ENCODE measurements at places on chromosomes 4 and X.

DNA sequence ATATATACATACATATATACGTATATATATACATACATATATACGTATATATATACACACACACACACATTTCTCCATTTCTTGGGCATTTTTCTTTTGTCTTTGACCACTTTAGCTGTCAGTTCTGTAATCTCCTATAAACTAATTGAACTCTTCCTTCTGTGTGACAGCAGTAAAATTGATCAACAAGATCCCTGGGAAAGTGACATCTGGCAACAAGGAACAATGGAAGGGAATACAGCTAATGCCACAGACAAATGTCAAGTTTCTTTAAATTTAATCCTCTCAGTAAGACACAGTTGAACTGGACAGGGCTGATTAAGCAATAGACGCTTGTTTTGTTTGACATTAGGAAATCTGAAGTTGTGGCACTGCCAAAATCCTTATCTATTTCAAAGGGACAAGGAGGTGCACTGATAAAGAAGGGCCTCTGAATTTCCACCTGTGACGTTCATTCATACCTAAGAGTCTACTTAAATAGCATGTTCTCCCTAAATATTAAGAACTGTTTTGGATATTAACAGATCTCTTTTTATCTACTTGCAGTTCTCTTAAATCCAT lies 126.9 kb downstream of the RNF150 start:
- DNase-seq = no peak

- DNase-seq = no peak
Observed at GRCh38 chr4:144655491-144655890, 9.5 kb downstream of the HHIP start.

- DNase-seq = peak; percentile 42
Observed at GRCh38 chrX:53266914-53267313, 14.5 kb downstream of the IQSEC2 start.

DNA sequence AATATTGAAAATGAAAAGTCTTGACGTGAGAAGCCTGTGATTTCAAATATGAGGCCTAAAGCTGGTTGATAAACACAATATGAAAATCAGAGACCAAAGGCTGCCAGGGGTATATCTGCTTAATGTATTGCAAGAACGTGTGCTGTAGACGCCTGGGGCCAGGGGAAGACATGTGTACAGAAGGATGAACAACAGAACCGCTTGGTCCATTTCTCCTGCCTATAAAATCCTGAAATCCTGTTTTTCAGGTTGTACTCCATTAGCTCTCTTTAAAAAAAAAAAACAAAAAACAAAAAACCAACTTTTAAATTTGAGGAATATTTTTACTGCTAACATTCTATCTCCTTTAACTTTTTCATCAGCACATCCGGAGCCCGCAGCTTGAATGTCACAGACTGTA lies 109.2 kb downstream of the STOX2 start:
- no peak for DNase-seq

- DNase-seq = no peak
Observed at GRCh38 chr4:98528882-98529281, 129.5 kb downstream of the TSPAN5 start.

GRCh38 chrX:52424656-52425055 lies 55.8 kb downstream of the XAGE2 start:
- no peak for DNase-seq

DNA sequence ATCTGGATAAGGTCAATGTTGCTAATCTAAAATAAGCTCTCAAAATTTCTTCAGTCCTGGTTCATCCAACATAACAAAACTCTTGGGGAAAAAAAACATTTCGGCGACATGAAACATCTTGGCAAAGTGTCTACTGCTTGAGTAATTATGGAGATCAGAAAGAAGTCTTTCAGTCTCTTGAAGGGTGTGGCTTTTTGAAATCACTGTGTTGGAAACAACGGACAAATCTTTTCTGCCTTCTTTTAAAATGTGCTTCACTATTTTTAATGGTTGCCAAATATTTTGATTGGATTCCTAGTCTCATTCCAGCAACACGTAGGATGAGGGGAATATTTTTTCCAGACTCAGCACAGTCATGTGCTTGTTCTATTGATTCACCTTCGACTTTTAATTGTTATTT lies 138.6 kb downstream of the KLHL8 start:
- no peak for DNase-seq

- no peak for DNase-seq
Observed at GRCh38 chr4:94976371-94977011, 218.7 kb downstream of the BMPR1B start.

DNA sequence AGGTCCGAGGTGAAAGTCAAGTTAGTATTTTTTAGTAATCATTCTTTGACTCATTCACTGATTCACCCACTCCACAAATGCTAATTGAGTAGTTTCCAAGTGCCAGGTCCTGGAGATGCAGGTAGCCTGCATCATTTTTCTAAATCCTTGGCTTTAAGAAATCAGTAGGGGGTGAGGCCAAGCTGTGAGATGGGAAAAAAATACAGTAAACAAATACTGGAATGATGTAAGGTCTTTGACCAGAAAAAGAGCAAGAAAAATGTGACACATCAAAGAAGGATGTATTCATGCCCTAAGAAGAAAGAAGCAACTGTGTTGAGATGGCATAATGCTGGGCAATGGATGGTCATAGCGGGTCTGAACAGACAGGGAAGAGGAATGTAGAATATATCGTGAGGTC lies 1386.6 kb downstream of the PCDH7 start:
- no peak for DNase-seq

- no peak for DNase-seq
Observed at GRCh38 chr4:130249002-130249401, 1153.0 kb downstream of the C4orf33 start.

GRCh38 chrX:130121505-130121800 lies 11.2 kb upstream of the ELF4 start:
- no peak for DNase-seq

DNA sequence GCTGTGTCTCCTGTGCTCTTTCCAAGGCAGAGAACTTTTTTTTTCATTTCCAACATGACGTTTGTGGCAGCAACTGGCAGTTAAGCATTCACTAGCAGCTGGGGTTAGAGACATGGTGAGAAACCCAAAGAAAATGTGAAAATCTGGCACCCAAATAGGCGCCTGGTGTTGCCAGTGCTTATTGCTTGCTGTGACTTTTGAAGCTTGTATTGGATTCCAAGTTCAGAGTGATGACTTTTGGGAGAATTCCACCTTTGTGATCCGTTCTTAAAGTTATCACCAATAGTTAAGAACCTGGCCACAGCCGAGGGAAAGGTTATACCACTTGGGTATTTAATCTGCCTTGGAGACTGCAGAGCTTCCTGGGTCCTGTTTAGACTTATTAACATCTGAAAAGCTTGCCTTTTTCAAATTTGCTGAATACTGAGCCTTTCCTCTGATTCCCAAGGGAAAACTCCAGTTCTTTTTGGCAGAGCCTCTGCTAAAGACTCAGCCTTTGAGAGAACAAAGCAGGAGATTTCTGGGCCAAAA lies 101.0 kb downstream of the OPHN1 start:
- DNase-seq = no peak

GRCh38 chrX:23494741-23495140 lies 160.1 kb downstream of the PTCHD1 start:
- DNase-seq = no peak

DNA sequence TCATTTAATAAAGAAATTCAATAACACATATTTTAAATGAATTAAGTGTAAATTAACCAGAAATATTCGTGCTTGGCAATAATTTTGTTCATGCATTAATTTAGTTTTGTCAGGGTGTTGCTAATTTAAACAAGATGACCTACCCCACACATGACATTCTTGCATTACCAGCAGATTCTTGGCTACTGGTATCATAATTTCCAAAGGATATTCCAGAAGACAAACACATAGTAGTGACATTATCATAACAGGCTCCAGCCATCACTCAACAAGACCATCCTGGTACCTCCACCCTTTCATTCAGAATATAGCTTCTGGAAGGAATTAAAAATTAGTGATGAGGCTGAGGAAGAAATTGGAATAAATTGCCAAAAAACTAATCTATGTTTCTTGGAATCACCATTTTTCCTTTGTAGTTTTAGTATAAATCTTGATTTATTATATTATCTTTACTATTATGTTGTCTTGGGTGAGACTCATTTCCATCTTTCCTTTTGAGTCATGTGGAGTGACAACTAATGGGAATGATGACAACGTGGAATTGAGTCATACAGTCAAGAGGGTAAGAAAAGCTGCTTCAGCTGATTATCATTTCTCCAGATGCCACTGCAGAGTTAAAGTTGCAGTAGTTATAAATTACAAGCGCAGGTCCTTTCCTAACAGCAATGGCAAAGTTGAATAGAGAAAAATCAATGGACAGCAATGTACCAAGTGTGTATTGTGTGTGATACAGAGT lies 30.9 kb upstream of the HHIP start:
- no peak for DNase-seq

DNA sequence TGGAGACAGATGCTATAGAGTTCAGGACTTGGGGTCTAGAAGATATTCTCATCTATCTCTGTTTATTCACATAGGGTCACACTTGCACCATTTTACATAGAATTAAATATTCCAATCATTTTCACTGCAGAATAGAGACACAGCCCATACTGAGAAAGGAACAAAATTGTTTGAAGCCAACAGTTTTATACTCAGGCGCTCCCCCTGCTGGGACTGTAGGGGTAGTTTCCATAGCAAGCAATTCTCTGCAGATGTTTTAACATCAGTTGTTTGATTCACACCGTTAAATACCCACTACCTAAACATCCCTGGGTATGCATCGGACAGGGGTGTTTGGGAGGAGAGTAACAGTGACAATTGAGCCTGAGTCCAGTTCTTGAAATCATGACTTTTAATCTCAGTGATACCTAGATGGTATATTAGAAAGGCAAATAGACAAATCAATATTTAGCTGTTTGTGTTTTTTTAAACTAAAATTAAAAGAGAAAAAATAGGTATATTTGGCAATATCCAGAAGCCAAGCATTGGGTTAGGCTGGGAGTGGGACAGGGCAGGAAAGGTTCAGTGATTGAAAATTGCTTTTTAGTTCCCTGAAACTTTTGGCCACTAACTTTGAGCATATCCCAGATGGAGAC lies 33.8 kb downstream of the LONRF3 start:
- DNase-seq = no peak

DNA sequence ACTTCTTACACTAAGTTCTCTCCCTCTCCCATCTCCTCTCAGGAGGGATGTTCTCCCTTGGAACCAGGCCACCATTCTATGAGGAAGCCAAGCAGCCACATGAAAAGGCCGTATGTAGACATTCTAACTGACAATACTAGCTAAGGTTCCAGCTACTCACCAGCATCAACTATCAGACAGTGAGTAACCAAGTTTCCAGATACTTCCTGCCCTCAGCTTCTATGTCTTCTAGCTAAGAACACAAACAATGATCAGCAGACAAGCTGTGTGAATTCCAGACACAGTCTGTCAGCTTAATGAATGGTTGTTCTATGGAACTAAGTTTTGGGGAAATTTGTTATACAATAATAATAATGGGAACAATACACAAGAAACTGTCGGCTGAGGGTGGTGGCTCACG lies 50.8 kb downstream of the SMIM14 start:
- no peak for DNase-seq

GRCh38 chr4:112885897-112886296 lies 163.6 kb upstream of the ANK2 start:
- no peak for DNase-seq

DNA sequence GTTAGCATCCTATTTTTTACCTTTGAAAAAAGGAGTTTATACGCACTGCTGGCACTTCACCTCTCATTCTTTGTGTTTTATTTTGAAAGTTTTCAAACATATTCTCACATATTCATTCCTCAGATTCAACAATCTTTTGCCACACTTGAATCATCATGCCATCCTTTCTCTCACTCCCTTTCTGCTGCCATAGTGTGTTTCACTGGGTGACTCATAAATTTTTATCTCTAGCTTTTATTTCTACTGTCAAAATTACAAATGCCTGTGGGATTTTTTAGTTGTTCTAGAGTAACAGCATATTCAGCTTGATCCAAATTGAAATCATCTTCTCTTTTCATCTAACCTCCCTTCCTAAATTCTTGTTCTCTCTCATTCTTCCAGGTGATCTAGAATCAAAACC lies 28.0 kb downstream of the MFSD8 start:
- no peak for DNase-seq

GRCh38 chr4:62871078-62871477 lies 1538.2 kb downstream of the TECRL start:
- DNase-seq = no peak

DNA sequence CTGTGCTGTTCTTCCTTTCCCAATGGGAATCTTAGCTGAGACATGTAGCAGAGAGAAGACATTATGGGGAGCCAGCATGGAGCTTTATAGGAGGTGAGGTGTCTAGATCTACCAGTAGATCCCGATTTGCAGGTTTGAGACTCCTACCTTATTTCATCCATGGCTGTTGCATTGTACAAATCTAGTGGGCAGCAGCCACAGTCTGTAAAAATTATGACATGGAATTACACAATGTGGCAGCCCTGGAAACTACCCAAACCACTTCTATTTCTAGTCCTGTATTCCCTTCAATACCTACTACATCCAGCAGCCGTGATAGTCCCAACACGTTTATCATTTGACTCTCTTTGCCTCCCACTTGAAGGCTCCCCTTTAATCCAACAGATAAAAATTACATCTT lies 8.1 kb downstream of the ATP7A start:
- peak; percentile 47 for DNase-seq

DNA sequence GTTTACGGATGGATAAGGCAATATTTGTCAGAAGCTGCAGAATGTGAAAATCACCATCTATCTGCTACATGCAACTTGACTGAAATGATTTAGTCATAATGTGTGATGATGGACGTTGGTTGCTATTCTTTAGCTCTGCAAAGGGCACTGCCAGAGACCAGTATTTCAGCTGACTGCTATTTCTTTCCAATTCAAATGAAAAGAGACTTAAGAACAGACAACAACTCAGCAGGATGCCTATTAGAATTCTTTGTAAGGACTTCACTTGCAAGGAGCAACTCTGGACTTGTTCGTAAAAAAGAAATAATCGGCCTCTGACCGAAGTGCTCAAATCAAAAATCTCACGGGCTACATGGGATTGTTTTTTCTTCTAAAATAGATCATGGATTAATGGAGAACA lies 262.7 kb downstream of the DHX15 start:
- no peak for DNase-seq

DNA sequence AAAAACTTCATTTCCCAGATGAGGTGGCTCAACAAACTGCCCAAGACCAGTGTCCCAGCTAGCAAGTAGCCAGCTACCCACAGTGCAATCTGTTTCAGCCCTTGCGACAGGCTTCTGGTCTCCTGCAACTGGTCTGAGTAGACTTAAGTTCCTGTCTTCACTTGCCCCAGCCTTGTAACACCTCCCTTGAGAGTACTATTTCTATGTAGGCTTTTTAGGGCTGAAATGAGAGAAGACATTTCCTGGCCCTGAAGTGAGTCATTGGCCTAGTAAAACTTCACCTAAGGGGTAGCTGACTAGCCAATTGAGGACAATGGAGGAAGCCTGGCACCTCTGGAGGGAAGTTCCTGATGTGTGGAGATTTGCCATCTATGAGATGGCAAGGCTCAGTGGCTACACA lies 80.1 kb upstream of the STIM2 start:
- no peak for DNase-seq

- no peak for DNase-seq
Observed at GRCh38 chr4:2338754-2339457, 77.0 kb upstream of the MXD4 start.

GRCh38 chr4:144310535-144310934 lies 170.0 kb upstream of the GYPA start:
- DNase-seq = no peak

All from HL-60 (cell line).